ENCODE measurements at places on chromosomes 3 and 15.

- DNase-seq = no peak
These were observed 4.3 kb downstream of the CHAC1 start for GRCh38 chr15:40957581-40958051.

GRCh38 chr3:139935866-139936817, 1.2 kb downstream of the CLSTN2 start:
- peak; percentile 8 for DNase-seq

- no peak for DNase-seq
These were observed 133.6 kb downstream of the UACA start for GRCh38 chr15:70629735-70630273.

DNA sequence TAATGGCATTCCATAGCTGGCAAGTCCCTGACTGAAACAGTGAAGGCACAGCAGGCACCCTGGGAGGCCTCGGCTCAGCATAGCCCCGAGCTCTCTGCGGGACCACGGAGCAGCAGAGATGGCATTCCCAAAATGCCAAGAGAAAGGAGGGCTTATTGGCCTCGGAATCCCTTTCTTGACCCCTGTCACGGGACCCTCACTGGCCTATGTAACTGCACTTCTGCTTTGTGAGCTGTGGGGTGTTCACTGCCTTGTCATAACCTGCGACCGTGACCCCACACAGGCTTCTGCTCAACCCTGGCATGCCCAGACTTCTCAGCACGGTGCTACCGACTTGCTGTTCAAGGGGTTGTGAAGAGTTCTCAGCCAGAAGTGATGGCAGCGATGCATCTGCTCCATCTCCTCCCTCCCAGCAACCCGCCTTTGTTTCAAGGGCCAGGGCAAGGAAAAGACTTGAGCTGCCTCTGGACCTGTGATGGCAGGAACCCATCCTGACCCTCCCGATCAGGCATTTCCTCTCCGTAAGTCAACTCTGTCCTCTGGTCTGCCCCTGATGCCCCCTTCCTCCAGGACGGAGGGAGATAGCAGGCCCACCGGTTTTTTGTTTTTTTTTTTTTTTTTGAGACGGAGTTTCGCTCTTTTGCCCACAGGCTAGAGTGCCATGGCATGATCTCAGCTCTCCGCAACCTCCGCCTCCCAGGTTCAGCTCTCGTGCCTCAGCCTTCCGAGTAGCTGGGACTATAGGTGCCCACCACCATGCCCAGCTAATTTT, 30.5 kb downstream of the EHD4 start:
- DNase-seq = no peak

GRCh38 chr15:70412794-70413193, 315.1 kb upstream of the TLE3 start:
- DNase-seq = no peak

- DNase-seq = no peak
These were observed 639.4 kb upstream of the TBL1XR1 start for GRCh38 chr3:177836671-177837070.

DNA sequence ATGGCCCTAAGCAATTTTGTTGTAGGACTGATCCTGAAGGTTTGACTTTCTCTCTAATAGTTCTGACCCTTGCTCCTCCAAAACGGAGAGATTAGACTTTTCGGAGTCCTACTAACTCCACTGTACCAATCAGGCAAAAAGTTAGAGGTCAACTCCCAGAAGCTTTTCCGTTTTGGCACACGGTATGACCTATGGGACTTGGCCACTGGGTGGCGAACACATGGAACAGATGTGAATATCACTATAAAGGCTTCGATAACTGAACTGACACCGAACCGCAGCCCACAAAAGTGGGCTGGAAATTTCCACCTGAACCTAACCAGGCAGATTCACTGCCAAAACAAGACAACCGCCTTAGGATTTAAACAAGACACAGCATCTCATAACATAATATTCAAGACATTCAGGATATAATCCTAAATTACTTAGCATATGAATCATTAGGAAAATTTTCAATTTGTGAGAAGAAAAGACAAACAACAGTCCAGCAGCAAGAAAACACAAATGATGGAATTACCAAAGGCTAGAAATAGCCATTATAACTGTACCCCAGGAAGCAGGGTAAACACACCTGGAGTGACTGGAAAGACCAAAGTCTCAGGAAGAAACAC, 12.2 kb upstream of the TM2D3 start:
- DNase-seq = peak; percentile 11

DNA sequence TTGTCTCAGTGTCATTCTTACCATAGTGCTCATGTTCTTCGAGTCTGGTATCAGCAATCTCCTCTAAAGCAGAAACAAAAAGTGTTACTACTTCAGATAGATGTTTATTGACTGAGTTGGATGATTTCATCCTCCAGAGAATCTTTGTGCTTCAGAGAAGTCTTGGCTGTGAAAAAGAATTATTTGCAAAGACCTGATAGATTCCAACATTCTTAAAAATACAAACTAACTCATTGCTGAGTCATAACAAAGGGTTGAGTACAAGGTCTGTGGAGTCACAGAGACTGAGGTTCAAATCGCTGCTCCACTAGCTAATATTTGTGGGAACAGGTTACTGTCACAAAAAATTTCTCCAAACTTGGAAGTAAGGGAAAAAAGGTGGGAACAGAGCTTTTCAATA, 9.0 kb upstream of the STRIT1 start:
- no peak for DNase-seq

DNA sequence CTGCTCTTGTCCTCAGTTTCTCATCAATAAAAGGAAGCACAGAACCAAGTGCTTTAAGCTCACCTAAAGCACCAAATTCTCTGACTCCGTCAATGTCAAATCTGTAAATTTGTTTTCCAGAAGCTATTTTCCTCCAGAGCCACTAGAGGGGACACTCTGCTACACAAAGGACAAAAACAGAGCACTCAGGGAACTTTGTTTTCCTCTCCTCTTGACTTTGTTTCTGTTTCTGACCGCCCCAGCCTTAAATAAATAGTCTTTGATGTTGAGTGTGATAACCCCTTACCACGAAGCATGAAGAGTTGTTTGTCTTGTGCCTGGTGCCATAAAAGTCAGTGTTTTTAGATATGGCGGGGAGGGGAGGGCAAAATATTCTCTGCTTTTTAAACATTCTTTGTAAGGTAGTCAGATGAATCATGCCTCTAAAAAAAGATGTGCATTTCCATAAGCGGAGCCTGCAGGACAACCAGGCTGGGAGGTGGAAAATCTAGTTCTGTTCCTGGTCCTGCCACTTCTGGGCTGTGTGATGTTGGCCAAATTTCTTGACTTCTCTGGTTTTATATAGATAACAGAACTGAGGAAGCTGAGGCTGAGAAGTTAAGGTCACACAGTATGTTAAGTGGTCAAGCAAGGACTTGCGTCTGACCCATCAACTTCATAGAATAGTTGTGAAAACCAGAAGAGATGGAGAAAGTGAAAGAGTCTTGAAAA, 7.3 kb upstream of the ZBTB38 start:
- peak; percentile 42 for DNase-seq

GRCh38 chr15:57237301-57237642, 139.0 kb upstream of the CGNL1 start:
- DNase-seq = no peak

- DNase-seq = no peak
These were observed 35.6 kb upstream of the NDUFB4 start for GRCh38 chr3:120560304-120561250.

DNA sequence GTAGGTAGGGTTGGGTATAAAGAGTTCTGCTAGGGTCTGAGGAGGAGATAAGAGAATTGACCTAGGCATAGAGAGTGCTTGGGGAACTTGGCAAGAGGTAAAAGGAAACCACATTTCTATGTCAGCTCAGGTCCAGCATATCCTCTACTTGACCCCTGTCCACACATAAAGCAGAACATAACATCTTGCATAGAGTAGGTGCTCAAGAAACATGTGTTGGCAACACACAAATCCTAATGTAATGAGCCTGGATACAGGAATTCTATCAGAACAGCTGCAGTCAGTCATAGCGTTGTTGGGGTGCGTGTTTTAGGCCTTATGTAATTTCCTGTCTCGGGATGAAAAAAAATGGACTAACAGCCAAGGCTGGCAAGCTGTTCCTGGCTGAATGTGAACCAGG, 35.0 kb upstream of the PLCL2 start:
- DNase-seq = peak; percentile 25

DNA sequence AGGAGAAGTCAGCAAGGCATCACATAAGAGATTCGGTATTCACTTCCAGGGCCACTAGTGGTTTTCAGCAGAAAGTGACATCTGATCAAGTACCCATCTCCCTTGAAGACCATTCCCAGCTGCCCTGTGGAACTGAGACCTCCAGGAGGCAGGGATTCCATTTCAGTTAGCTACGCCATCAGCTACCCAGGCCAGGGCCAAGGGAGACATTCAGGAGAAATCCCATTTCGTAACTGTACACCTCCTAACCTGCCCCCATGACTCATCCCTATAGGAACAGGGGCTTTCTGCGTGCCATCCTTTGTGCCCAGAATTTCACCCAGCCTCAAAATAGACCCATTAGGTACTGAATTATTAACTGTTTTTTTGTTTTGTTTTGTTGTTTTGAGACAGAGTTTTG, 24.7 kb downstream of the SPATA12 start:
- no peak for DNase-seq

GRCh38 chr3:195768831-195769303, 42.9 kb downstream of the MUC4 start:
- DNase-seq = no peak

GRCh38 chr3:130687327-130687726, 59.3 kb downstream of the PIK3R4 start:
- DNase-seq = no peak

- no peak for DNase-seq
These were observed 305.7 kb downstream of the RYR3 start for GRCh38 chr15:33616475-33616874.

GRCh38 chr15:67192185-67192820, 62.2 kb downstream of the AAGAB start:
- DNase-seq = no peak

DNA sequence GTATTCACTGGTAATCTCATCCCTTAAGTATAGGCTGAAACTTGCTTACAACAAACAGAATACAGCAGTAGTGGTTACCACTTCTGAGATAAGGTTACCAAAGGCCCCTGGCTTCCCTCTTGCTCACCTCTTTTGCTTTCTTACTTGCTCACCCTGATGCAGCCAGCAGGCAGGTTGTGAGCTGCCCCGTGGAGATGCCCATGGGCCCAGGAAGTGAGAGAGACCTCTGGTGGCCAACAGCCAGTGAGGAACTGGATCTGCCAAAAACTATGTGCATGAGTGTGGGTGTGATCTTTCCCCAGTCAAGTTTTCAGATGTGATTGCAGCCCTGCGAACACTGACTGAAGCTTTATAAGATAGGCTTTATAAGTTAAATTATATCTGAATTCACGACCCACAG, 48.7 kb downstream of the NMNAT3 start:
- peak; percentile 3 for DNase-seq

DNA sequence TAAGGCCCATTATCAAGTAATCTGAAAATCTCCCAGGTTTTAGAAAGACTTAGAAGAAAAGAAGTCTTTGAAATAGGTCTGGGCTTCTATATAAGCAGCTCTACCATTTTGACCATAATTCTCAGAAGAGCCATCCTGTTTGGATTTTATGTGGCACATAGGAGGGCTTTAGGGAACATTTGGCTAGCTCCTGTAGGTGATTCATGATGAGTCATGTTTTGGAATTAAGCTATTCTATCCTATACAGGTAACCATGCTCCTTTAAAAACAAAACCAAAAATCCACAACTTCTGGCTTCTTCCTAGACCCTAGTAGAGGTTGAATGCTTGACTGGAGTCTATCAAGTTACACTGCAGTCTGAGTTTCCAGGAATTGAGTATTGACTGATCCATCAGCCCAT, 8.9 kb downstream of the SST start:
- DNase-seq = no peak

GRCh38 chr3:171822431-171823106, 12.3 kb upstream of the PLD1 start:
- DNase-seq = peak; percentile 88

GRCh38 chr3:66785191-66785909, 212.8 kb upstream of the KBTBD8 start:
- no peak for DNase-seq

- DNase-seq = peak; percentile 56
These were observed 203.5 kb downstream of the RSRC1 start for GRCh38 chr3:158313338-158313927.

- no peak for DNase-seq
These were observed 273.5 kb downstream of the NEK10 start for GRCh38 chr3:27095553-27096222.

GRCh38 chr15:45333550-45333949, 44.8 kb downstream of the GATM start:
- DNase-seq = no peak
